T-helper 17 cell (primary cell): ENCODE measurements at places on chromosomes 11 and 22.
A peak's percentile ranks its signal among the peaks of the same experiment; 100 is the strongest.

- H3K4me1 ChIP-seq, result no peaks in the 10 kb centered on the region
- H3K27me3 ChIP-seq, result no peaks in the 10 kb centered on the region
- H3K36me3 ChIP-seq, result no peaks in the 10 kb centered on the region
- no peak overlapping the region for H3K27ac ChIP-seq
- no peak for DNase-seq
Measured at GRCh38 chr11:109641549-109641948, 219.6 kb downstream of the C11orf87 start.

DNA sequence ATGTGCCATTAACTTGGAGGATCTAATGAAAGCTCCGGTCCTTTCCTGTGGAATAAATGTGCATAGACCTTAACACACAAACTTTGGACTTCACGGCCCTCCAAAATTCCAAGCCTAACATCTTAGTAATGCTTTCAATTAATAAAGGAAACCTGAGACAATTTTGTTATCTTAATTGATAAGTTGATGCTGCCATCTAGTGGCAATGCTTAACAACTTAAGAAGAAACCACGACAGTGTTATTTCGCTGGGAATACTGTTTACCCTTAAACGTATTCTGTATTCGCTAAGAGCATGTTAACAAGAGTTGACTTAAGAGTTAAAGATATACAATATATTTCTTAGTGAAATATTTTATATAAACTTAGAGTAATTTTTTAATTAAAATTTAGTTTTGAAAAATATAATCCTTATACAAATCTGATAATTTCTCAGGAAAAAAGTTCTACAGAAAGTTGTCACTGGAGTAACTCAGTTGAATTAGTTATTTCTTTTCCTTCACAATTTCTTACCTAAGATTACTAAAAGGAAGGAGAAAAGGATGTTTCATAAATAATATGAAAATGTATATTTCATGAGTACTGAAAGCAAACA, 35.0 kb upstream of the OR9G4 start:
- DNase-seq, result no peak
- H3K4me3 ChIP-seq, result peak overlapping the region; percentile 21
- peaks cover 6% of the 10 kb centered on the region for H3K27me3 ChIP-seq
- H3K4me1 ChIP-seq, result no peaks in the 10 kb centered on the region

DNA sequence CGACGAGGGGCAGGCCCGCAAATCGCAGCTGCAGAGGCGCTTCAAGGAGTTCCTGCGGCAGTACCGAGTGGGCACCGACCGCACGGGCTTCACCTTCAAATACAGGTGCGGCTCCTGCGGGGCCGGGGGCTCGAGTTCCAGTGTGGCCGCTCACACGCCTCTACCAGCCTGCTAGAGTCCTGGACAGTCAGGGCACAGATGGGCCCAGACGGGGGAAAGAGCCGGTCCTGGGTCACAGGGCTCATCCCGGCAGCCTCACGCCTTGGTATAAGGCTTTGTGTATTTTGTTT, 506 bp downstream of the MCM5 start:
- DNase-seq, result no peak
- H3K27me3 ChIP-seq, result no peaks in the 10 kb centered on the region
- H3K4me3 ChIP-seq, result peak overlapping the region; percentile 99
- H3K4me1 ChIP-seq, result peaks cover 12% of the 10 kb centered on the region

DNA sequence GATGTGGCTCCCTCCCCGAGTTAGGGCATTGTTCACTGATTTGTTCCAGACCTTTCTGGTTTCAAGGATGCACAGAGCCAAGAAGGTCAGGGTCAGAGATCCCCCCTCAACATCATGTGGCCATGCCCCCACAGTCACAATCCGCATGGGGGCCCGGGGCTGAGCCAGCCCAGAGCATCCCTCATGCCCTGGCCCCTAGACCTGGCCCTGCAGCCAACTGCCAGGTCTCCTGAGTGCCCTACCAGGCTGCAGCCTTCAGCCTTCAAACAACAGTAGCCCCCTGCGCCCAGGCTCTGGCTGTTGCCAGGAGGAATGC, 142.4 kb downstream of the CRYBB2 start:
- H3K27ac ChIP-seq, result peak overlapping the region; percentile 62
- no peaks in the 10 kb centered on the region for H3K27me3 ChIP-seq
- peaks cover 8% of the 10 kb centered on the region for H3K36me3 ChIP-seq

DNA sequence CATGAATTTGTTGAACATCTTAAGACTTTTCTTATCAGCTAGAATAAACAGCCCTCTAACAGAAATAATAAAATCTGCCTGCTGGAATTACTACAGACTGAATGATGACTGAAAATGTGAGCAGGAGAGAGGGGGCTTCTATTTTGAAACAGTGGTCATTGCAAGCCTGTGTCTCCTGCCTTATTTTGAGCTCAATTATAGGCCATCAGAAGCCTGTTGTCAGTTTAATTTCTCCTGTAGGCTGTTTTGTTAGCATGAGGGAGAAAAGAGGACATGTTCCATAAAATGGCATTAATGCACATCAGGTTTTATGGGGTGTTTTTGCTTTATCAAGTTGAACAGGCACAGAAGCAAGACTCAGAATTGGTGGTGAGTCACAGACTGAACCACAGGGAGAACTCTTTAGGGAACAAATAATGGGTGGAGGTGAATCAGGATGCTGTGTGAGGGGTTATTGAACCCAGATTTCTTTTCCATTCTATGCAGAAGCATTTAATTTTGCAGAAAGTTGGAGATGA, 129.1 kb downstream of the PARVA start:
- no peak for DNase-seq
- no peak overlapping the region for H3K27ac ChIP-seq
- peaks cover 9% of the 10 kb centered on the region for H3K27me3 ChIP-seq
- H3K4me3 ChIP-seq, result no peak overlapping the region

DNA sequence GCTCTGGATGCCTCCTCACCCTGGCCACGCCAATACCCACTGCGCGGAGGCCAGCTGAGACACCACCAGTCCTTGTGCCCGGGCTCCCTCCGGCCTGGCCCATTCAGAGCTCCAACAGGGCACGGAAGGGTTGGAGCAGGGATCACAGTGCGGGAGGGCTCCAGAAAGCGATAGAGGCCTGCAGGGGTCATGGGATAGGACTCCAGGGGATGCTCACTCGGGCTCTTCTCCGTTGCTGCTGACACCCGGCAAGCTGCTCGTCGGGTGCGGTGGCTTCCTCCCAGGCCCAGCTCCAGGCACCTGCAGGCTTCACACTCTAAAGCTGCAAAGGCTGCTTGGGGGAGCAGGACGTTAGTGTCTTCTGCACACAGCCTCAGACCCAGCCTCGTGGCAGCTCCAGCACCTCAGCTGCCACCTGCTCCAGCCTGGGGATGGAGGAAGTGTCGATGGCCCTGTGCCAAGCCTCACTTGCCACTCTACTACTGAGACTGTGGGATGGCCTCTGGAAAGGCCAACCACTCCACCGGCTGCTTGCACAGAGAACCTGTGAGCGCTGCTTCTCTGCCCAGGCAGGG, 10.6 kb downstream of the WNT7B start:
- H3K4me3 ChIP-seq, result no peak overlapping the region
- H3K27ac ChIP-seq, result no peak overlapping the region
- H3K4me1 ChIP-seq, result peaks cover 2% of the 10 kb centered on the region
- H3K27me3 ChIP-seq, result peaks cover 43% of the 10 kb centered on the region
- peaks cover 2% of the 10 kb centered on the region for H3K36me3 ChIP-seq

GRCh38 chr22:24410110-24410856, 17.1 kb upstream of the ADORA2A start:
- H3K4me3 ChIP-seq, result no peak overlapping the region
- DNase-seq, result no peak
- peaks cover 14% of the 10 kb centered on the region for H3K4me1 ChIP-seq
- no peaks in the 10 kb centered on the region for H3K27me3 ChIP-seq
- H3K36me3 ChIP-seq, result peaks cover 4% of the 10 kb centered on the region
- H3K27ac ChIP-seq, result peak overlapping the region; percentile 67

GRCh38 chr11:20369826-20370225, 6.3 kb downstream of the HTATIP2 start:
- H3K4me3 ChIP-seq, result no peak overlapping the region
- no peak overlapping the region for H3K27ac ChIP-seq
- DNase-seq, result no peak
- peaks cover 26% of the 10 kb centered on the region for H3K4me1 ChIP-seq

- DNase-seq, result no peak
- no peaks in the 10 kb centered on the region for H3K27me3 ChIP-seq
- H3K36me3 ChIP-seq, result no peaks in the 10 kb centered on the region
- H3K27ac ChIP-seq, result no peak overlapping the region
Measured at GRCh38 chr11:5603326-5603725, 6.9 kb downstream of the TRIM6 start.

GRCh38 chr11:48001438-48002021, 21.2 kb downstream of the PTPRJ start:
- peaks cover 2% of the 10 kb centered on the region for H3K36me3 ChIP-seq
- H3K4me3 ChIP-seq, result peak overlapping the region; percentile 81
- DNase-seq, result peak; percentile 55
- H3K4me1 ChIP-seq, result peaks cover 59% of the 10 kb centered on the region

DNA sequence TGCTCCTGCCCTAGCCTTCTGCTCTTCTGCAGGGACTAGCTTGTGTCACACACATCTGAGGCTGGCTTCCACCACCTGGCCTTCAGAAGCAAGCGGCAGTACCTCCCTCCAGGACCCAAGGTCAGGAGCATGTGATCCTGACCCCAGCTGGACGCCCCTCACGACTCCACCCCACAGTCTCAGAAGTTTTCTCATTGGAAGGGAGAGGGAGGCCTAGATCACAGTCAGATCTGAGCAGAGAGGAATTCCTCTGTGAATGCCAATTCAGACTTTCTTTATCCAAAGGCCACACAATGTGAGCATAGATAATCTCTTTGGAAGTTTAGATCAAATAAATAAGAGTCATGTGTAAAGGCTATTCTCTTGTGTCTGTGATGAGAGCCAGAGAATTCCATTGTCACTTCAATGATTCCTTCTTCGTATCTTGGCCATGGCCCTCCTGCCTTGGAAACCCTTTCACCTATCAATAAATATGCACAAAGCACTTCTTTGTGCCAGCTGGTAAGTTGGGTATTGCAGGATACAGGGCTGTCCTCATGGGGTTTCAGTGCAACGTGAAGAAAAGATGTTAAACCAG, 142.9 kb downstream of the SNX19 start:
- H3K4me1 ChIP-seq, result peaks cover 5% of the 10 kb centered on the region
- peaks cover 31% of the 10 kb centered on the region for H3K27me3 ChIP-seq
- no peak overlapping the region for H3K4me3 ChIP-seq
- DNase-seq, result no peak
- no peak overlapping the region for H3K27ac ChIP-seq

GRCh38 chr11:33884601-33885000, 7.3 kb downstream of the LMO2 start:
- H3K4me1 ChIP-seq, result no peaks in the 10 kb centered on the region
- no peak for DNase-seq
- no peak overlapping the region for H3K4me3 ChIP-seq
- H3K36me3 ChIP-seq, result peaks cover 3% of the 10 kb centered on the region
- H3K27ac ChIP-seq, result no peak overlapping the region

DNA sequence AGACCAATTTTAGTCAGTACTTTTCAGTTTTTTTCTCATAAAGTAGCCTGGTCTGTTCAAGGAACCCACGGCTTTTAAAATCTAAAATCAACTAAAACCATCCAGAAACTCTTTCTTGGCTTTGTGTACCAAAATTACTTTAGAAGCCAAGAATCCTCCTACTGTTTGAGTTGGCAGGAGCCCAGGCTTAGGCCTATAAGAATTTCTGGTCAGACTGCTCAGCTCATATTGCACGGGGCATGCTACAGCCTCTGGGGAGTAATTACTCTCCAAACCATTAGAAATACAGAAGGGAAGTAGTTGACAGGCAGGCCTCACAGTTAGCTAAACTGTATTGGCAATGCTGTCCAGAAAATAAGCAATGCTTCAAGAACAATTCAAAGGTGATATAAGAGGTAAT, 1862.9 kb upstream of the RAG2 start:
- H3K4me3 ChIP-seq, result no peak overlapping the region
- H3K27ac ChIP-seq, result no peak overlapping the region
- H3K27me3 ChIP-seq, result no peaks in the 10 kb centered on the region
- no peaks in the 10 kb centered on the region for H3K36me3 ChIP-seq
- H3K4me1 ChIP-seq, result no peaks in the 10 kb centered on the region
- DNase-seq, result no peak

DNA sequence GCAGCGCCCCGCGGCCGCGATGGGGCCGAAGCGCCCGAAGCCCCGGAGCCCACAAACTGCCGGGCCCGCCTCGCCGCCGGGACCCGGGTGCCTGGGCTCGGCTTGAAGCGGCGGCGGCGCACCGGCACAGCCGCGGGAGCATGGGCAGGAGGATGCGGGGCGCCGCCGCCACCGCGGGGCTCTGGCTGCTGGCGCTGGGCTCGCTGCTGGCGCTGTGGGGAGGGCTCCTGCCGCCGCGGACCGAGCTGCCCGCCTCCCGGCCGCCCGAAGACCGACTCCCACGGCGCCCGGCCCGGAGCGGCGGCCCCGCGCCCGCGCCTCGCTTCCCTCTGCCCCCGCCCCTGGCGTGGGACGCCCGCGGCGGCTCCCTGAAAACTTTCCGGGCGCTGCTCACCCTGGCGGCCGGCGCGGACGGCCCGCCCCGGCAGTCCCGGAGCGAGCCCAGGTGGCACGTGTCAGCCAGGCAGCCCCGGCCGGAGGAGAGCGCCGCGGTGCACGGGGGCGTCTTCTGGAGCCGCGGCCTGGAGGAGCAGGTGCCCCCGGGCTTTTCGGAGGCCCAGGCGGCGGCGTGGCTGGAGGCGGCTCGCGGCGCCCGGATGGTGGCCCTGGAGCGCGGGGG, 346 bp downstream of the FJX1 start:
- no peak overlapping the region for H3K27ac ChIP-seq
- peak; percentile 14 for DNase-seq
- peaks cover 8% of the 10 kb centered on the region for H3K4me1 ChIP-seq
- H3K4me3 ChIP-seq, result no peak overlapping the region
- peaks cover 80% of the 10 kb centered on the region for H3K27me3 ChIP-seq
- H3K36me3 ChIP-seq, result peaks cover 2% of the 10 kb centered on the region

GRCh38 chr11:104328512-104328907, 164.6 kb upstream of the PDGFD start:
- H3K27me3 ChIP-seq, result no peaks in the 10 kb centered on the region

GRCh38 chr11:68780829-68781228, 29.5 kb upstream of the TESMIN start:
- DNase-seq, result no peak
- peaks cover 3% of the 10 kb centered on the region for H3K4me1 ChIP-seq
- H3K27me3 ChIP-seq, result no peaks in the 10 kb centered on the region
- no peak overlapping the region for H3K4me3 ChIP-seq
- peaks cover 4% of the 10 kb centered on the region for H3K36me3 ChIP-seq

DNA sequence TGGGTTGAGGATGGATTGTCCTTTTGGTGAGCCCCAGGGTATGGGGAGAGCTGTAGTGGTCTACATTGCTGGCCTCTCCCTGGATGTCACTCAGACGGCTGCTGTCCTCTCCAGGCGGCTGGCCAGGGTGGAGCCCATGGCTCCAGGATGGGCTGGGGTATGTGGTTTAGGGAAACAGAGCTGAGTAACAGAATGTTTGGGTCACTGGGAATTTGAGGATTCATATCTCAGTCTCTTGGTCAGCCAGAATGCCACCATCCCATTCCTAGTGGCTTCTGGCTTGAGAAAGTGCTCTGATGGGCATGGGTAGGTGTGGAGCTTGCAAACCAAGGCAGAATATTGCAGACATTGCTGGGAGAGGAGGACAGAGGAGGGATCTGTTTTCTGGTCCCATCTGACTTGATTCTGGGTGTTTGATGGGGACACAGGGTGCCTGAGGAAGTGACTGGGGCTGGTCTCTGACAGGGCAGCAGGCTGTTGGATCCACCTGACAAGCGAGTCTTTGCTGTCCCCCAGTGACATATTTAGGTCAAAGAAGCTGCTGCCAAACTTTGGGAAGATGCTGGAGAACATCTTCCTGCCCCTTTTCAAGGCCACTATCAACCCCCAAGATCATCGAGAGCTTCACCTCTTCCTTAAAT, 41.4 kb downstream of the AMPD3 start:
- peaks cover 8% of the 10 kb centered on the region for H3K4me1 ChIP-seq
- H3K36me3 ChIP-seq, result peaks cover 16% of the 10 kb centered on the region
- H3K4me3 ChIP-seq, result no peak overlapping the region
- no peak for DNase-seq
- H3K27me3 ChIP-seq, result no peaks in the 10 kb centered on the region
